ENCODE measurements at places on chromosomes 1 and 21. TPM values are rescaled to one million over a fixed set of nuclear protein-coding genes. Genes with fewer than 3 reads are reported as not detected.

CYP4A11 gene
- total RNA-seq: 0.13 TPM

CFAP141 gene
- not detected for total RNA-seq

UQCRHL gene
- total RNA-seq: 12.0 TPM

LCE2C gene
- not detected for total RNA-seq

HHAT gene
- 5.8 TPM for total RNA-seq

LCE3E gene
- total RNA-seq: not detected

TRIM17 gene
- 0.12 TPM for total RNA-seq

FAM229A gene
- total RNA-seq: 0.99 TPM

FTCD gene
- total RNA-seq: not detected

DNAJC16 gene
- total RNA-seq: 12.3 TPM

KCNJ15 gene
- 0.12 TPM for total RNA-seq

PRKAB2 gene
- total RNA-seq: 7.7 TPM

AP4B1 gene
- total RNA-seq: 17.8 TPM

PRR9 gene
- total RNA-seq: not detected

ANGPTL1 gene
- total RNA-seq: 16.4 TPM

ETNK2 gene
- 0.37 TPM for total RNA-seq

LGR6 gene
- not detected for total RNA-seq

C1orf94 gene
- total RNA-seq: 0.06 TPM

UTP11 gene
- 38.3 TPM for total RNA-seq
